ENCODE measurements at places on chromosomes 1 and 21. TPM values are rescaled to one million over a fixed set of nuclear protein-coding genes. Genes with fewer than 3 reads are reported as not detected.

DNA sequence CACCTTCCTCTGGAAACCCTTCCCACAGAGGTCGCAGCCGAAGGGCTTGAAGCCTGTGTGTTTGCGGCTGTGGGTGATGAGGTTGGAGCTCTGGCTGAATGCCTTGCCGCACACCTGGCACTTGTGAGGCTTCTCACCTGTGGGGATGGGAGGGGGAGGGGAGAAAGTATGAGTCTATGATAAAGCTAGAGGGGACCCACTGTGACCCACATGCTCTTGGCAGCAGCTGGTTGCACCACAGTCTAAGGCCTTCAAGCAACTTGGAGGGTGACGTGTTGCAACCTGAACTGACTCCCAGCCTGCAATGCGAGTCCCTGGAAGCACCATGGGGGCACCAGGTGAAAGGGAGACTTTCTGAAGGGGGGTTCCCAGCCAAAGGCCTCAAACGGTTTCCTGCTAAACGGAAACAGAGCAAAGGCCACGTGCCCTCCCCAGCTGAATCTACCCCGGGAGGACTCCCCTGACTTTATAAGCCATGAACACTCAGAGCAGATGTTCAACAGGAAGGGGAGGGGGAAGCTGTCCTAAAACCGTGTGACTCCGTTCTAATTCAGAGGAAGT, 10.6 kb downstream of the GFI1 start:
- H3K4me3 ChIP-seq, result no peak overlapping the region
- peak overlapping the region; percentile 25 for H3K27ac ChIP-seq
- H3K36me3 ChIP-seq, result peaks cover 6% of the 10 kb centered on the region
- DNase-seq, result peak; percentile 69
- H3K4me1 ChIP-seq, result peaks cover 61% of the 10 kb centered on the region

- H3K4me1 ChIP-seq, result peaks cover 13% of the 10 kb centered on the region
- H3K36me3 ChIP-seq, result no peaks in the 10 kb centered on the region
- DNase-seq, result no peak
- H3K4me3 ChIP-seq, result no peak overlapping the region
Measured at GRCh38 chr1:10899490-10900250, 103.2 kb upstream of the CASZ1 start.

- no peaks in the 10 kb centered on the region for H3K4me1 ChIP-seq
- DNase-seq, result no peak
- no peak overlapping the region for H3K4me3 ChIP-seq
Measured at GRCh38 chr1:44154049-44154448, 12.6 kb upstream of the KLF18 start.

GRCh38 chr1:52706941-52707926, 9.1 kb upstream of the COA7 start:
- no peaks in the 10 kb centered on the region for H3K36me3 ChIP-seq
- no peak for DNase-seq
- peaks cover 12% of the 10 kb centered on the region for H3K4me1 ChIP-seq
- H3K4me3 ChIP-seq, result no peak overlapping the region

- H3K4me1 ChIP-seq, result no peaks in the 10 kb centered on the region
- no peak overlapping the region for H3K4me3 ChIP-seq
- H3K27ac ChIP-seq, result no peak overlapping the region
Measured at GRCh38 chr1:103509250-103509649, 16.2 kb upstream of the RNPC3 start.

DNA sequence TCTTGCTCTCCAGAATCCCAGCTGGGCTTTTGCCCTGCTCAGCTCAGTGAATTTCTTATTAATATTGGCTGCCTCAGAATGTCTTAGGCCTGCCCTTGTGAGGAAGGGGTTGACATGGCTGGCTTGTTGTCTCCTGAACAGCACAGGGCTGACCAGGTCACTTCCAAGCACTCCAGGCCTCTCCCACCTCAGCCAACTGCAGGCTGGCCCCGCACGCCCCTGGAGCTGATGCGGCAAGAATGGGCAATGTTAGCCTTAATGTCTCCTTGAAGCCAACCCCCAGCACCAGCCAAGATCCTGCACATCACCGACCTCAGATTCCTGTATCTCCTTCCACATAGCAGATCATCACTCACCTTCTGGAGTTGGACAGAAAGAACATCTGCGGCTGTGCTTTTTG, 598.6 kb downstream of the AJAP1 start:
- H3K27ac ChIP-seq, result no peak overlapping the region
- no peaks in the 10 kb centered on the region for H3K27me3 ChIP-seq
- H3K4me3 ChIP-seq, result no peak overlapping the region
- H3K36me3 ChIP-seq, result no peaks in the 10 kb centered on the region
- H3K4me1 ChIP-seq, result no peaks in the 10 kb centered on the region

GRCh38 chr1:188325211-188325610, 1496.5 kb downstream of the PLA2G4A start:
- no peaks in the 10 kb centered on the region for H3K4me1 ChIP-seq
- DNase-seq, result no peak
- no peak overlapping the region for H3K27ac ChIP-seq
- H3K27me3 ChIP-seq, result no peaks in the 10 kb centered on the region

- peaks cover 9% of the 10 kb centered on the region for H3K27me3 ChIP-seq
- H3K4me1 ChIP-seq, result peaks cover 30% of the 10 kb centered on the region
- no peak overlapping the region for H3K27ac ChIP-seq
- no peaks in the 10 kb centered on the region for H3K36me3 ChIP-seq
Measured at GRCh38 chr1:156703336-156703735, 2.0 kb downstream of the CRABP2 start.

DNA sequence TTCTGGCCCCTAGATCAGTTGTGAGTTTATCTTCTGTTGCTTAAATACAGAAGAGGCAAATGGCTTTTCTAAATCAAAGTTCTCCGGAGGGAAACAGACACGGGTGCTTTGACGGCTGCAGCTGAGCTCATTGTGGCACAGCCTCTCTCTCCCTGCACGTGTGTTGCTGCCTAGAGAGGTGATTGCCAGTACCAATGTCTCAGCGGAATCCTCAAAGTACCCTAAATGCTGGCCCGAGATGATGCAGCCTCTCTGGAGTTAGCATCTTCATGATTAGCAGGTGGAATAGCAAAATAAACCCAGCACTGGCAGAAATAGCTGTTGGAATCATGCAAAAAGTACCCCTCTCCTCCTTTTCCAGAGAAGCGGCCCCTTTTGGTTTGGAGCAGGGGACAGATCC, 192.2 kb downstream of the PRDM2 start:
- H3K4me1 ChIP-seq, result no peaks in the 10 kb centered on the region
- H3K27me3 ChIP-seq, result peaks cover 41% of the 10 kb centered on the region
- H3K4me3 ChIP-seq, result no peak overlapping the region

DNA sequence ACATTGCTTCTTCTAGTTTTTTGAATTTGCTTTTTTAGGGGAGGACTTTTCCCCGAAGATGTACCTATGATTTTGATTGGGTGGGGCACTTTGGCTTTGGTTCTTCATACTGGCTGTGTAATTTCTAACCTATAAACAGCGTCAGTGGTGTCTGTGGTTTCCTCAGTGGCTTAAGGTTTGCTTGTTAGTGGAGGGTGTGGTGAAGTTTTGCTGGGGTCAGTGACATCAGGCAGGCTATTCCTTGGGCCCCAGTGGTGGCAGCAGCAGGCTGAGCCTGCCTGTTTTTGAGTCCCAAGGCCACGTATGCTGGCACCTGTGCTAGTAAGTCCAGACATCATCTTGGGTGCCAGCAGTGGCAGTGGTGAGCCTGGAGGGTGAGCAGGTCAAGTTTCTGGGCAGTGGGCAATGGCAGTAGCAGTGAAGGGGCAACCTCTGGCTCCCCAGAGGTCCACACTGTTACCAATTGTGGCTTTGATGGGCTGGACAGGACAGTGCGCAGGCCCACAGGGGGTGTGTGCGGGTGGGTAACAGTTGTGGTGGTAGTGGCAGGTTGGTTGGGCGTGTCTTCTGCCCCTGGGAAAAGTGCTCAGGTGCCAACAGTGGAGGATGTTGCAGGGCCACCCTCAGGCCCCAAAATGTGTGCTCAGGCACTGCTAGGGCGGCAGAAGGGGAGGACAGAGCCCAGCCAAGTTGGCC, 54.9 kb upstream of the B3GALT2 start:
- DNase-seq, result no peak
- H3K4me3 ChIP-seq, result no peak overlapping the region
- H3K27me3 ChIP-seq, result no peaks in the 10 kb centered on the region
- peaks cover 18% of the 10 kb centered on the region for H3K4me1 ChIP-seq

GRCh38 chr21:29264721-29265120, 34.0 kb upstream of the BACH1 start:
- no peak for DNase-seq
- H3K36me3 ChIP-seq, result no peaks in the 10 kb centered on the region
- no peak overlapping the region for H3K4me3 ChIP-seq
- H3K4me1 ChIP-seq, result no peaks in the 10 kb centered on the region
- H3K27me3 ChIP-seq, result no peaks in the 10 kb centered on the region

DNA sequence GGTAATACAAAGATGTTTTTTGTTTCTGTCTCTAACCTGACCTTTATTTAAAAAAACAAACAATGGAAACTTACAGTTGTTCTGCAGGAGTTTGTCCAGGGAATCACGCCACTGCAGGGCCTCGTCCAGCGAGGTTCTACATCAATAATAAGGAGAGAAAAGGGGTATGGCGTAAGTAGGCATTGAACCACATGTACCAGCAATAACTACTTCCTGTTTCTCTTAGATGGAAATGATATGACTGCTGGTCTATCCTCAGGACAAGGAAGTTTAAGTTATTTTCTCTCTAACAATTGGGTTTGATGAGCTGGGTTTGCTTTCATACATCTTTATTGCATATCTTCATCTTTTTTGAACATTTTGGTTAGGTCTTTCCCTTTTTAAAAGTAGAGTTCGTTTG, 40.9 kb downstream of the RGS5 start:
- no peak for DNase-seq
- H3K4me3 ChIP-seq, result no peak overlapping the region

DNA sequence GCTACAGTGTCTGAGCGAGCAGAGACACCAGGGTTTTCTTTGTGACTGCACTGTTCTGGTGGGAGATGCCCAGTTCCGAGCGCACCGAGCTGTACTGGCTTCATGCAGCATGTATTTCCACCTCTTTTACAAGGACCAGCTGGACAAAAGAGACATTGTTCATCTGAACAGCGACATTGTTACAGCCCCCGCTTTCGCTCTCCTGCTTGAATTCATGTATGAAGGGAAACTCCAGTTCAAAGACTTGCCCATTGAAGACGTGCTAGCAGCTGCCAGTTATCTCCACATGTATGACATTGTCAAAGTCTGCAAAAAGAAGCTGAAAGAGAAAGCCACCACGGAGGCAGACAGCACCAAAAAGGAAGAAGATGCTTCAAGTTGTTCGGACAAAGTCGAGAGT, 2.7 kb downstream of the ZBTB18 start:
- no peaks in the 10 kb centered on the region for H3K27me3 ChIP-seq
- H3K4me3 ChIP-seq, result no peak overlapping the region
- no peaks in the 10 kb centered on the region for H3K36me3 ChIP-seq
- no peak for DNase-seq

- peaks cover 53% of the 10 kb centered on the region for H3K4me1 ChIP-seq
- peak overlapping the region; percentile 18 for H3K4me3 ChIP-seq
- H3K27ac ChIP-seq, result no peak overlapping the region
- no peaks in the 10 kb centered on the region for H3K27me3 ChIP-seq
- DNase-seq, result no peak
Measured at GRCh38 chr1:201023920-201024624, 558 bp upstream of the KIF21B start.

DNA sequence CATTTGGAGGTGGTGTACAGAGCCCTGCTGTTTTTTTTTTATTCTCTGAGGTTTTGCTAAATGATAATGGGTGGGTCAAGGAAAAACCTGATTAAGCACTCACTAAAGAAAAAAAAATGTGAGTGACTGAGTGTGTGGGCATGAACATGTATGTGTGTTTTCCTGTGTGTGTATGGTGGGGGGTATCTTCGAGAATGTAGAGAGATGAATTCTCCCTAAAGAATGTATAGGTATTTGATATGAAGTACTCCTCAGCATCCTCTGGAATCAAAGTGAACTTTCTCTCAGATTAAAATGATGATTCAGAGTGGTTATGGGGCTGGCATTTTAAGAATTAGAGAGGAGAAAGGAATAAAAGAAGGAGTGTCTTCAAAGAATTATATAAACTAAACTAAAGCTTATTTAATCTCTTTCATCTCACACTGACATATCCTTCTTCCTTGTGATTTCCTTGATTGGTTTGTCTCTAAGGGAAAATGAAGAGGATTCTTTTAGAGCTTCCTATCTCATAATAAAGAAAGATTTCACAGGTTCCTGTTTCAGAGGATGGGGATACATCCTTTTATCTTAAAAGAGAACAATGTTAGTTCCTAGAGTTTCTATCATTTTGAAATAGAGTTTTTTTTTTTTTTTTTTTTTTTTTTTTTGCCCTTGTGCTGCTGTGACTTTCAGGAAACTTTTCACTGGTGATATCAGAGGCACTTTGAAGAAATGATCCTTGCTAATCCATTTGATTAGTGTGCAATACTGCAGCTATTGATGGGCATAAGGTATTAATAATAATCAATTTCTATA, 23.9 kb downstream of the S1PR1 start:
- no peaks in the 10 kb centered on the region for H3K27me3 ChIP-seq
- no peak overlapping the region for H3K4me3 ChIP-seq
- peaks cover 89% of the 10 kb centered on the region for H3K4me1 ChIP-seq
- H3K36me3 ChIP-seq, result no peaks in the 10 kb centered on the region

DNA sequence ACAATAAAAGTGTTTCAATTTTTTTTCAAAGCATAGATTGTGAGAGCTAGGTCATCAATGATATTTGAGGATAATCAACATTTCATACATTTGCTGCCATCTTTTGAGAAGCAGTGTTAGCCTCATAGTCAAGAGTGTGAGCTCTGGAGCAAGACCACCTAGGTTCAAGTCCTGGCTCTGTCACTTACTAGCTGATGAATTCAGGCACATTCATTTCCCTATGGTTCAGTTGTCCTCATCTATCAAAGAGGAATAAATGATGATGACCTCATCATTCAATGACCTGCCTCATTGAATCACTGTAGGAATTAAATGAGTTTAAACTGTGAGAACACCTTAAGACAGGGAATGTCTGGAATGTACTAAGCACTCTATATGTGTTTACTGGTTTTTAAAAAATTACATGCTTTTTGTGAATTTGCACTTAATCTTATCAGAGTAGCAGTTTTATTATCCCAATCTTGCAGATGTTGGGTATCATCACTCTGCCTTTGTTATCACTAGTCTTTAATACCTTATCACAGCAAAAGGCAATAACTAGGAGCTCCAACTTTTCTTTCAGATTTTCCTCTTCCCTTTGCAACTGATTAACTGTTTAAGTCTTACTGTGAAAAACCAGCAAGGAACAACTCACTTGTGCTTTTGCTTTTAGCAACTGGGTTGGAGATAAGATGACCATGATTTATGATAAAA, 47.4 kb downstream of the SLC30A10 start:
- H3K4me1 ChIP-seq, result no peaks in the 10 kb centered on the region
- H3K36me3 ChIP-seq, result no peaks in the 10 kb centered on the region
- DNase-seq, result no peak
- H3K27me3 ChIP-seq, result no peaks in the 10 kb centered on the region
- no peak overlapping the region for H3K27ac ChIP-seq
- H3K4me3 ChIP-seq, result no peak overlapping the region

DNA sequence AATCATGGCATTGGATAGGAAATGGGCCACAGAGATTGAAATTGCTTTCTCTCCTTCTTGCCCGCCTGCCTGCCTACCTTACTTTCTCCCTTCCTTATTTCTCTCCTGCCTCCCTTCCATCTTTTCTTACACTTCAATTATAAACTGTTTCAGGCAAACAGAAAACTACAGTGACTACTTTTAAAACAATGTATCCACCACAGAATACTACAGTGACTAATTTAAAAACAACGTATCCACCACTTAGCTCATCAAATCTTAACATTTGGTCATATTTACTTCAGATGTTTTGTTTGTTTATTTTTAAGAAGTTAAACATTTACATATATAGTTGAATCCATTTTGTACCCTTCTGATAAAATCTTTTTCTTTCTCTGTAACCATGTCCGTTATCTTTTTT, 54.4 kb downstream of the SNRPE start:
- H3K4me3 ChIP-seq, result no peak overlapping the region
- no peak for DNase-seq
- no peaks in the 10 kb centered on the region for H3K36me3 ChIP-seq
- H3K4me1 ChIP-seq, result no peaks in the 10 kb centered on the region

Gene KIRREL1
- 0.04 TPM for total RNA-seq

Gene C1orf94
- not detected for total RNA-seq

Gene OR2T11
- not detected for total RNA-seq

Gene EXO1
- 76.1 TPM for total RNA-seq

Gene OR2T2
- not detected for total RNA-seq
